ENCODE measurements at places on chromosomes 2 and 18.
A peak's percentile ranks its signal among the peaks of the same experiment; 100 is the strongest.

- no peak for DNase-seq
Measured at GRCh38 chr2:226495466-226496272, 304.0 kb downstream of the IRS1 start.

DNA sequence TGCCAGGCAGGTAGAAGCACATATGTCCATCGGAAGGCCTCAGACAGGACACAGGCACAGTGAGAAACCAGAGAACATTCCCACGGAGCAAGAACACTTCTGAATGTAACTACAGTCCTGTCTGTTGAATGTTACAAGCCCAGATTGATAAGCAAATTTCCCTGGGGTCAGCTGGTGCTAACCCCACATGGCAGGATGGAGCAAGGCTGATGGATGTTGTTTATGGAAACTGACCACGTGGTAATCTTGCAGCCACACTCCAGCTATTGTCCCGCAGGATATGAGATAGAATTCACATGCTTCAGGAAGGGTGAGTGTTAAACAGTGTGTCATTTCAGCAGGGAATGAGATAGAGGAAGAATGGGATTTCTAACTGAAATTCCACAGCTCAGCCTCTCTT, 138.8 kb upstream of the COPS8 start:
- DNase-seq: no peak

- no peak for DNase-seq
Measured at GRCh38 chr2:197232010-197232409, 78.6 kb downstream of the ANKRD44 start.

- no peak for DNase-seq
Measured at GRCh38 chr18:61602836-61603235, 269.6 kb downstream of the CDH20 start.

- no peak for DNase-seq
Measured at GRCh38 chr2:136376798-136377211, 258.9 kb upstream of the CXCR4 start.

GRCh38 chr2:224211791-224212190, 172.7 kb upstream of the SERPINE2 start:
- no peak for DNase-seq

- no peak for DNase-seq
Measured at GRCh38 chr2:212949786-212950185, 201.6 kb downstream of the IKZF2 start.

GRCh38 chr2:144351687-144352086, 168.2 kb downstream of the ZEB2 start:
- DNase-seq: no peak

DNA sequence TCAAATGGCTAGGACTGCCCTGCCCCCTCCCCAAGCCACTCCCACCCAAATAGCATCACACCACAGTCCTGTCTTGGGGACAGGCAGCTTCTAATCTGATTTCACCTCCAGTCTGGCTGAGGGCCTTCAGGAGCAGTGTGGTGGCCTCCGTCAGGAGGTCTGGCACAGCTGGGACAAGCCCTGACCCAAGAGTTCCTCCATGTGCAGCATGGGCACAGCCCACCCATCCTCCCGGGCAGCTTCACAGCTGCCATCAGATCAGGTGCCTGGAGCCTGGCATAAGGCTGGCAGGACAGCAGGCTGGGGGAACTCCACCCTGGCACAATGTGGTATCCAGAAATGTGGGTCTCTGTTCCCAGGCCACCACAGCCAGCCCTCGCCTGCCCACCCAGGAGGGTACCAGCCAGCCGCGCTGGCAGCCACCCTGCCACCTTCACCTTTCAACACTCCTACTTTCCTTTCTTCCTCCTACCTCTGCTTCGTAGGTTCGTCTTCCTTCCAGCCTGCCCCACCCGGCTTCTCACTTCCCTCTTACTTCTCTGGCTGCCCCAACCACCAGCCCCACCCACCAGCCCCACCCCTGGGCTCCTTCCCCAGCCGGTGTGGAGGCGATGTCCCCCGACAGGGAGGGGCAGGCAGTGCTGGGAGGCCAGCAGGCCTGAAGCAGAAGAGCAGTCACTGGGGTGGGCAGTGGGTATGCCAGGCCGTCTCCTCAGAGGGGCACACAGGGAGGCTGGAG, at the start of gene CAPG:
CAPG (minus strand) TSS at position 522 of the 739 bp plus-strand sequence. CDS start 8,221 bp downstream, outside the sequence.
- DNase-seq: no peak

DNA sequence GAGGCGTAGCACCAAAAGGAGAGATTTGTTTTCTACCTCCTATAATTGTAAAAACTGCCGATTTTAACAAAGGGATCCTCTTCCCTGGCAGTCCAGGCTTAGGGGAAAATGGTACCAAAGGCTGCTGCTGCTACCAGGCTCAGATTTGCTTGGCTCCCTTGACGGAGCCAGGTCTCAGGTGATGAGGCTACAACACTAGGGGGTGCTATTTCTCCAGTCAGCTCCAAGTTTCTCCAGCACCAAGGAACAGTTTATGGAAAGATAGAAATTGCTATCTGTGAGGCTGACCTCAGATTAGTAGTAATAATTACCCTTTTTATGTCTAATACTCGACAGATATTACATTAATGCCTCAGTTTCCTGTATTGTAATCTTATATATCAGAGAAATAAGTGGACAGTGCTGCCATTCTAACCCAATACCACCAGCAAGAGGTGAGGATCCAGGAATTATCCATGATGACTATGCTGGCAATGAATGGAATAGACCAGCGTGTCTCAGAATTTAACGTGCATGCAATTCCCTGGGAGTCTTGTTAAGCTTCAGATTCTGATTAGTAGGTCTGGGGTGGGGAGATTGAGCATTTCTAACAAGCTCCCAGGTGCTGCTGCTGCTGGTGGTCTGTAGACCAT, 111.3 kb downstream of the ESCO1 start:
- peak; percentile 2 for DNase-seq

- no peak for DNase-seq
Measured at GRCh38 chr2:161159456-161160225, 587 bp upstream of the TANK start.

- DNase-seq: no peak
Measured at GRCh38 chr2:149679286-149679685, 91.7 kb upstream of the MMADHC start.

GRCh38 chr2:46181789-46182530, 115.2 kb upstream of the EPAS1 start:
- DNase-seq: no peak

DNA sequence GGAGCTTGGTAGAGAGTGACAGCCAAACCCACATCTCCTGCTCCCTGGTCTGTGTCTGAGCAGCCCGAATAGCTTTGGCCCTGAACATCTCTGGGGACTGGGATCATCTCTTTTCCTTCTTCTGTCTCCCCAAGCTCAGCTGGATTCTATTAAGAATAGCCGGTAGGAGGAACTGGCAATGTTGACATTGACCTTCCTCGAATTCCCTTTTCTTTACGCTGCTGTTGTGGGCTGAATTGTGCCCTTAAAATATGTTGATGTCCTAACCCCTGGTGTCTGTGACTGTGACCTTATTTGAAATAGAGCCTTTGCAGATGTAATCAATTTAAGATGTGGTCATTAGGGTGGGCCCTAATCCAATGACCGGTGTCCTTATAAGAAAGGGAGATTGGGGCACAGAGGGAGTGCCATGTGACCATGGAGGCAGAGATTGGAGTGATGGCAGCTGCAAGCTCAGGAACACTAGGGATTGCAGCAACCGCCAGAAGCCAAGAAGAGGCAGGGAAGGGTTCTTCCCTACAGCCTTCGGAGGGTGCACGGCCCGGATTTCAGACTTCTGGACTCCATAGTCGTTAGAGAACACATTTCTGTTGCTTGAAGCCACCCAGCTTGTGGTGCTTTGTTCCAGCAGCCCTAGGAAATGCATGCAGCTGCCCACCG, 5.8 kb upstream of the SFTPB start:
- DNase-seq: no peak

DNA sequence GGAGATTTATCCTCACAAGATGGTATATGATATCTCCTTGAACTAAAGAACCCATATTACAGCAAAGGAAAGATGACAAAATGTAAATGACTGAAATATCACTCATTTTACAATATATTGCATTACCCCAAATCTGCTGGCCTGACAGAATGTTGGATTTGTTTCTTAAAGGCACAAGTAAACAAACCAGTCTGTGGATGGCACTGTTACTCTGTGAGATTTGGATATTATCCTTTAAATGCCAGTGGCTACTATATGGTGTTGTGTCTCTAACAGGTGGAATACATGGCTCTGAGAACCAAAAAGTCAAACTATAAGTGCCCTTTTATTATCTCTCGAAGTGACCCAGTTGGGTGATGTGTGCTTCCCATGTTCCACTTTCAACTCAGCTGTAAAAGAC, 125.7 kb downstream of the PDE1A start:
- no peak for DNase-seq

GRCh38 chr2:235614900-235615712, 121.3 kb downstream of the AGAP1 start:
- DNase-seq: no peak

DNA sequence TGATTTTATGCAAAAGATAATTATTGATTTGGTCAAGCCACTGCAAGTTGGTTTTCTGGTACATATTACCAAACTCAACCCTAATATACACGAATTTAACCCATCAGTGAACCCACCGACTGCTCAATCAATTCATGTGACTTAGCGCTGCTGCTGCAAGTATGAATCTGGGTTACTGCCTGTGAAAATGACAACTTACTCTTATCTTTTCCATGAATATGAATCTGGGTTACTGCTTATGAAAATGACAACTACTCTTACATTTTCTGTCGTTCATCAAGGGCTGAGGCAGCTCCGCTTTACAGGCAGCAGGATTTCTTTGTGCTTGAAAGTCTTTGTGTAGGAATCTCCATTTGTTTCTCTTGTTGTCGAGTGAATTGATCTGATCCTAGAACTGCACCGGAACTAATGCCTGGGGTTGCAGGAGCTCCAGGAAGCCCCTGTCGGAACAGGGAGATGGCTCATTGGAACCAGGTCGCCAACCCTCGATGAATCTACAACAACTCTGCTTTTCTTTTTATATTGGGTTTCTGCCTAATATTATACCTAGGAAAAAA, 22.1 kb upstream of the ALKAL2 start:
- DNase-seq: no peak

DNA sequence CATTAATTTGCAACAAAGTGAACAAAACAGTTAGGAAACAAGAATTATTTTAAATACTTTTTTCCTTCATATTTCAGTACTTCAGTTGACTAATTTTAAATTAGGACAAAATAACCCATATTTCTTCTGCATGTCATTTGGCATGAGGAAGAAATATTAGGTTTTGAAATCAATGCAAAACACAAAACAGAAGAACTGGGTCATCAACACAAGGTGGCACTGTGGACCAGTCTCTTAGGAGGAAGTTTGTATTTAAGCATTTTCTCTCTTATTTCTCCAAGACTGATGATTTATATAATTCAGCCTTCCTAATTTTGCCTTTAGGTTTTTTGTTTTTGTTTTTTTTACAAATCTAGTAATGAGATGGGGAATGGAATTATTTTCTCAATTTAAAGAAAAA, 352.8 kb upstream of the KCNH7 start:
- DNase-seq: no peak

GRCh38 chr2:235793163-235793752, 299.4 kb downstream of the AGAP1 start:
- no peak for DNase-seq

DNA sequence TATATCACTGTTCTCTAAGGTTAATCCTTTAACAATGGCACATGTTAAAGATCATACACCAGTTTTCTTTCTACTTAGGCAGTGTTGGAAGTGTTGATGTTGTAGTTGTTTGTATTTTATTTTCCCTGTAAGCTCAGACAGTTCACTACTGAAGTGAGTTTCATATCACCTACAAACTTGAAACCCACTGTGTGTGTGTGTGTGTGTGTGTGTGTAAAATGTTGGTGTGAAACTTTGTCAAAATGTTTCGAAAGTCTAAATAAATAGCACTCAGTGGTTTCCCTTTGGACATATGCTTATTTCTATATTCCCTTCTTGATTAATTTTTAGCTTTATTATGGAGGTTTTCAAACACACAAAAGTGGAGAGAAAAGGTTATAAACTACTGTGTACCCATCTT, 79.8 kb upstream of the CAVIN2 start:
- DNase-seq: no peak

GRCh38 chr18:23970161-23971096, 44.1 kb upstream of the TTC39C start:
- DNase-seq: no peak

GRCh38 chr18:2169656-2170055, 401.6 kb downstream of the METTL4 start:
- no peak for DNase-seq

- no peak for DNase-seq
Measured at GRCh38 chr18:21456428-21457178, 143.9 kb downstream of the ESCO1 start.

GRCh38 chr2:171858397-171858958, 35.6 kb downstream of the SLC25A12 start:
- no peak for DNase-seq

DNA sequence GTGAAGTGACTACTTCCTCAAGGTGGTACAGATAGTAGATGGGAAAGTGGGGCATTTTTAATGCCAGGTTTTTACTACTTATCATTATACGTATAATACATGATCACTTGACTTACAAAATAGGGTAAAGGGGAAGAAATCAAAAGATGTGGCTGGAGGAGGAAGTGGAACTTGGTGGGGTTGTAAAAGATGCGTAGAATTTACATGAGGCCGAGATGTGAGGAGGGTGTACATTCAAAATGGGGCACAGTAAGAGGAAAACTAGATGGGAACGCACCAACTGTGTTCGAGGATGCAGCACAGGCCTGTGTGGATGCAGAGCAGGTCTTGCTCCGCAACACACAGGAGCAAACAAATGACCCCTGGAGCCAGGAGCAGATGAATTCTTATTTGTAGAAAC, 403.3 kb downstream of the TXNL1 start:
- DNase-seq: no peak

DNA sequence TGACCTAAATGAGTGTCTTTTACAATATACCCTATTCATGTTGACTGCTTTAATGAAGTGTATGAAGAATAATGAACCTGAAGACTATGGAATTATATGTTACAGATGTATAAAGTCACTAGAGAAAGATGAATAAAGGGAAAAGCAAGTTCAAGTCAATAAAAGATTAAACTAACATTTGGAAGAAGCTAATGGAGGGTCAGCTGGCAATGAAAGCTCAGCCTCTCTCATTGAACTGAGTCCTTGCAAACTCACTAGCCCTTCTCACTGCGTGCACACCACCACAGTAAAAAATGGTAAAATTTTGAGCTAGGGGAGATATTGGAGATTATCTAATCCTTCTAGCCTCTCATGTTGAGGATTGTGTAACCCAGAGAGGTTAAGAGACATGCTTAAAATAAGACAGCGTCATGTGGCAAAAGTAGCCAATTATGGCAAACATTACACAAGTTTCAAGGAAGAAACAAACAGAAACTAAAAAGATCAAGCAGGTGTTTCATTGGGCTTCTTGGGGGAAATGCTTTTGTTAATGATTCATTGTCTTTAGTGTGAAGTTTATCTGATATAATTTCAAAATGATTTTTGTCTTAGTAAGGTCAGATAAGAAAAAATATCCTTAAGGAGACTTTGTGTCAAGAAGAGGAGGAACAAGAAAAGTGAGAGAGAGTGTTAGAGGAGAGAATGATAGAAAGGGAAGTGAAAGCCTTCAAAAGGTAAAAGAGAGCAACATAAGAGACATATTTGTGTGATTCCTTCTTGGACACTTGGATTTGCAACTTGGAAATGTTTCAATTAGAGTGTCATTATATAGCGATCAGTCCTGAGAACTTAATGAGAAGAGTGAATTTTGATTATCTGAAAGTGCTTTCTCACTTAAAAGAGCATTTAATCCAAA, 893.7 kb upstream of the FAM98A start:
- no peak for DNase-seq

Measured in NCI-H187 treated with DMSO at 0.1 percent for 48 hours (cell line).